Right renal pelvis (tissue), 4 donors: ENCODE measurements at places on chromosomes 11 and 22.

DNA sequence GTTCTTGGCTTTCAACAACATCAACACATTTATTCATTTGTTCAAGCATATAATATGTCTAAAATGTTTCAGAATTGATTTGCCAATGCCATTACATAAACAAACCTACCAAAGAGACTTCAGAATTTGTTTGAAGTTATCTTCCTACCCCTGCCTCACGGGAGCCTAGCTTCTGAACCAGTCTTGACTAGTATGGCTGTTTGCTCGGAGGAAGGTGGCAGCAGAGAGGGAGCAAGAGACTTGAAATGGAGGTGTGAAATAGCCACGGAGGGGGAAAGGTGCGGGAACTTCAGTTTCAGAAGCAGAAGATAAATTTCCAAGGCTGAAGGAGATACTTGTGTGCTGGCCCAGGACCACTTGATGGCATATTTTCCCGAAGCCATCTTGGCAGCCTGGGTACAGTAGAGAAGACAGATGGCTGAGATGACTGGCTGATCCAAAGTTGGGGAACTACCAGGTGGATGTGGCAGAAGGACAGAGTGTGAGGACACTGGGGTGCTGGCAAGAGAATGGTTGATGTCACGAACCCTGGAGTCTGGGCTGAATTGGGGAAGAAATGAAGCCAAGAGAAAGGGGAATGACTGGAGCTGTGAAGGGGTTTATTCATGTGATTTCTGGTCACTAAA lies 14.0 kb upstream of the MTCH2 start:
- no peak for DNase-seq

- DNase-seq, result no peak
These were observed 127.4 kb downstream of the LARGE1 start for GRCh38 chr22:33792832-33793231.

GRCh38 chr11:30488304-30488998 lies 97.7 kb downstream of the MPPED2 start:
- DNase-seq, result peak; percentile 60

- DNase-seq, result no peak
These were observed 219.1 kb upstream of the ARHGAP42 start for GRCh38 chr11:100467821-100468508.

- DNase-seq, result no peak
These were observed 19.3 kb downstream of the RFPL1 start for GRCh38 chr22:29457730-29458129.

- no peak for DNase-seq
These were observed 94.1 kb downstream of the CACNA1I start for GRCh38 chr22:39664485-39665200.

GRCh38 chr11:119419834-119420492 lies 3.0 kb downstream of the THY1 start:
- peak; percentile 61 for DNase-seq

DNA sequence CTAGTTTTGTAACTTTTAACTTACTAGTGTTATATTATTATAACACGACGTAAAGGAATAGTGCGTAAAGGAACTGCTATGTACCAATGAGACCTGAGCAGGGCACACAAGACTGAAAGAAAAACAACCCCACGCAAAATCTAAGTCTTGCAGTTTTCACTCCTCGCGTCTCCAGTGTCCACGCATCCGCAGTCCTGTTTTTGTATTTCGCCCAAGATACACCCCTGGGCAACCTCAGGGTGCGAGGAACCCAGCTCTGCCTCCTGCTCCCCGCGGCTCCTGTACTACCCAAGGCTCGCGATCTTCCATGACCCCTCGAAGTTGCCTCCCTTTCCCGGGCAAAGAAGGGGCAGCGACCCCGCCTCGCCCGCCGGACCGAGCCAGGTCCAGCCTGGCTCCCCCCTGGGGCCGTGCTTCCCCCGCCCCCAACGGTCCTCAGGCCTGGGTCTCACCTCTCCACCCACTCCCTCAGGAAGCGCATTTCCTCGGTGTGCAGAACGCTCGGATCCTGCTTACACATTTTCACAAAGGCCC lies 393 bp downstream of the ST13 start:
- no peak for DNase-seq

DNA sequence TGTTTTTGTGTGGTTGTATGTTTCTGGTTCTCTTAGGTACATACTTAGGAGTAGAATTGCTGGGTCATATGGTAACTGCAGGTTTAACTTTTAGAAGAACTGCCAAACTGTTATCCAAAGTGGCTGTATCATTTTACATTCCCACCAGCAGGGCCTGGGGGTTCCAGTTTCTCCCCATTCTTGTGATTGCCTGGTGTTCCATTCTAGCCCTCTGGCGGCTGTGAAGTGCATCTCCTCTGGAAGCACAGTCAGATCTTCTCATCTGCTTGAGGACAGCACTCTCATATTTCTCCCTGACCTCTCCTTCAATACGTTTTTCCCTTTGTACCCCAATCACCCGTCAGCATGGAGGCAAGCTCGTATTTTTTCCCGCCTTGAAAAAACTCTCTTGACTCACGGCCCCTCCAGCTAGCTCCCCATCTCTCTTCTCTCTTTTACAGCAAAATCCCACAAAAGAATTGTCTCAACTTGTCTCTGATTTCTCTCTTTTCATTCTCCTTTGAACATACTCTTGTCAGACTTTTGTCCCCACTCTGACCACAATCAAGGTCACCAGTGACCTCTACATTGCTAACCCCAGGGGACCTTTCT lies 56.8 kb upstream of the THY1 start:
- no peak for DNase-seq

DNA sequence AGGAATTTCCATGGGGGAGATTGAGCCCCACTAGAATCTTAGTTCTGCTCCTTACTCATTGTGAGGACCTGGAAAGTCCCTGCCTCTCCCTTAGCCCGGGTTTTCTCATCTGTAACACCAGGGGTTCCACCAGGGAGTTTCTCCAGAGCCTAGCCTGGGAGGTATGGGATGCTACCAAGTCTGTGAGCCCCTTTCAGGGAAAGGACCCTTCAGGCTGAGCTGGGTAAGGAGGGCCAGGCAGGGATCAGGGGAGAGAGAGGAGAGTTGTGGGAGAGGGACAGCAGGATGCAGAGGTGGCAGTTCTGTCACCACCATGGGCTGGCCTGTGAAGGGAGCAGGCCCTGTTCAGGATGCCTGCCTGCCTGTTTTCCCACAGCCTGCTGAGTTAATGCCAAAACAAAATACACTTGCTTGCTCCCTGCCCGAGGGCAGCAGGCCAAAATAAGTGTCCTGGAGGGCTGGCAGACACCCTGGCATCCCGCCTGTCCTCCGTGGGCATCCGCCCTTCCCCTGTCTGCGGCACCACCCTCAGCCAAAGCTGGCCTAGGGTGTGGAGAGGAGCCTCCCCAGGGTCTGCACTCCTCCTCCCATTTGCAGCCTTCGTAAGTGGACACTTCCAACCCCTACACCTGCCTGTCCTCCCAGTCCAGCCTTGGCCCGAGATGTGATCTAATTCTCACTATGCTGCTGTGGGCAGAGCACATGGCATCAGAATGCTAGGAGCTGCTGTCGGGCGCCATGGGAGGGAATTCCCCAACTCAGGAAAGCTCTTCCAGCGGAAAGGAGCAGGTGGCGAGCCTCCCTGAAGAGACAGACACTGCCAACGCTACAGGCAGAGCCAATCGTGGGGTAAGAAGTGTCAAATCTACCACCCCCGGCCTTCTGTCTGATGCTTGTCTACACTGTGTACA lies 5.9 kb upstream of the FCHSD2 start:
- DNase-seq, result no peak

DNA sequence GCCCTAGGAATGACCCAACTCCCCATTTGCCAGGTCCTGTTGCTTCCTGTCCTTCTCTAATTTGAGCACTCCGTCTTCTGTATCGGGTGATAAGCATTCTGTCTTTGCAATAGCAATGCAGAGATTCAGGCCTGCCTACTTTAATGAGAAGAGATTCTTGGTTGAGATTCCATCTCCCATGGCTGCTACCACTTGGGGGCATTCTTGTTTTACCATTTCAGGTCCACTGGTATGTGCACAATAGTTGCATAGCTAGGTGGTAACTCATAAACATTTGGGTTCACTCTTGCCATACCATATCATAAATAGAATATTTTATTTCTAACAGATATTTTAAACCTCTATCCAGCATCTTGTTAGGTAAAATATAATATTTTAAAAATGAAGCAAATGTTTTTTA lies 34.4 kb upstream of the CALCB start:
- no peak for DNase-seq

- DNase-seq, result no peak
These were observed 10.3 kb downstream of the MRPL21 start for GRCh38 chr11:68893282-68893681.

DNA sequence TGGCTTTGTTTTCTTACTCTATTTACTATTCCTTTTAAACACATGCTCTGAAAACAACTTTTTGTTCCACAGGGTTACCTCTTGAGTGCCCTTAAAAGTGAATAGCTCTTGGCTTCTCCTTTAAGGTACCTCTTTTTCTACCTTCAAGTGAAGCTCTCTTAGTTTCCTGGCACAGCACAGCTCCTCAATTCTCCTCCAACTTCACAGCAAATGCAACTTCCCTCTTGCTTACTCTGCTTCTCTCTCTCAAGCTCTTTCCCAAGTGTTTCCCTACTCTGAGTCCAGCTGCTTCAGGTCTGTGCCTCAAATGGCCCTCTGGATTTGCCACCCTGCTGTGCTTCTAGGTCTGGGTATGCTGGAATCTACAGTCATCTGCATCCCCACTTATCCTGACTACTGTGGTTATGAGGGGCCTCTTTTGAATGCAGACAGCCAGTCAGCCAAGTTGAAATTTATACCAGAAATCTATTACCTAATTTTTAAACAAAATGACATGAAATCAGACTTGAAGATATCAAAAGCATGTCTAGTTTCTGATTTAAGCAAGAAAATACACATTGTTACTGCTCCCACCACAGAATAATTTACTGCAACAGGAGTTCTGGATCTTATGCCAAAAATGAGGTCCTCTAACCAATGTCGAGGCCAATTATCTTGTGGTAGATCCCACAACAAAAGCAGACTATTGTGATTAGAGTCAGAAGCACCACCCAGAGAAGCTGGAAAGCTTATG lies 371.1 kb downstream of the SOX6 start:
- no peak for DNase-seq

- no peak for DNase-seq
These were observed 42.7 kb upstream of the FGF3 start for GRCh38 chr11:69861901-69862300.

- DNase-seq, result no peak
These were observed 64.6 kb downstream of the FLRT1 start for GRCh38 chr11:64100360-64100759.

- no peak for DNase-seq
These were observed 832 bp upstream of the NAP1L4 start for GRCh38 chr11:2992997-2993325.

GRCh38 chr22:44098021-44098739 lies 74.1 kb downstream of the PARVB start:
- no peak for DNase-seq

DNA sequence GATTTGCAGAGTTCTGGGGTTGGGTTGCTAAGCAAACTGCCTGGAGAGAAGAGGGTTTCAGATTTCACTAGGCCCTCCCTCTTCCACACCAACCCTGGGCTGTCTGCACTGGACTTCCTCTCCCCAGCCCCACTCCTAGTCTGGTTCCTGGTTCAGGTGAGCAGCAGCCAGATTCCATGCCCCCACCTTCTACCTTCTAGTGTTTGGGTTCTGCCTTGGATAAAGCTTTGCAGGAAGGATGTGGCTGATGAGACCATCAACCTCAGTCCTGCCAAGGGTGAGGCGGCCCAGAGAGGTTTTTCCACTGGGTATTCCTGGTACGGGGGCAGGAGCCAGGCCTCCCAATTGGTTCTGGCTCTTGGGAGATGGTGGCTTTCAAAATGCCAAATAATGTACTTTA lies 68.3 kb downstream of the BCR start:
- peak; percentile 48 for DNase-seq

DNA sequence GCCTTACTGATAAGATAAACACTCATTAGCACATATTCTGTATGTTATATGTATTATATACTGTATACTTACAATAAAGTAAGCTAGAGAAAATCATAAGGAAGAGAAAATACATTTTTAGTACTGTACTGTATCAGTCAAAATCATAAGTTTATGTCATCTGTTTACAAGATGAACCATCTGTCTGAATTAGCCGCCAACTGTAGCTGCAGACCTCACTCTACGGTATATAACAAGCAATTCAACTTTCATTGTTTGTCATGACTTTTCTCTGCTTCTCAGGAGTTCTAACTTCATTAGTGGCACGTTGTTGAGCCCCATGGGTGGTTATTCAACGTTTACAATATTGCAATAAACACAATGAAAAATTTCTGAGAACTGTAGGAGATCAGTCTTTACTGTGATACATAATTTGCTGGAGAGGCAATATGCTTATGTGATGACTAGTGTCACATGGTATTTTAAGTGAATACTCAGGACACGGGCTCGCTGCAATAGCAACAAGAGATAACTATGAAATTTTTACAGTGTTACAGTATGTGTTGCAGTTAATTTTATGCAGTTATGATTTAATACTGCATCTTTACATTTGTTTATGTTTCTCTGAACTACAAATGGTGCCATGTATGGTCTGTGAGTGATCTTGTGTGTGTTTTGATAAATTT lies 132.2 kb upstream of the CTSC start:
- no peak for DNase-seq

GRCh38 chr11:74927496-74927895 lies 21.4 kb downstream of the XRRA1 start:
- no peak for DNase-seq

GRCh38 chr11:37110385-37110784 lies 512.3 kb upstream of the RAG2 start:
- DNase-seq, result no peak

DNA sequence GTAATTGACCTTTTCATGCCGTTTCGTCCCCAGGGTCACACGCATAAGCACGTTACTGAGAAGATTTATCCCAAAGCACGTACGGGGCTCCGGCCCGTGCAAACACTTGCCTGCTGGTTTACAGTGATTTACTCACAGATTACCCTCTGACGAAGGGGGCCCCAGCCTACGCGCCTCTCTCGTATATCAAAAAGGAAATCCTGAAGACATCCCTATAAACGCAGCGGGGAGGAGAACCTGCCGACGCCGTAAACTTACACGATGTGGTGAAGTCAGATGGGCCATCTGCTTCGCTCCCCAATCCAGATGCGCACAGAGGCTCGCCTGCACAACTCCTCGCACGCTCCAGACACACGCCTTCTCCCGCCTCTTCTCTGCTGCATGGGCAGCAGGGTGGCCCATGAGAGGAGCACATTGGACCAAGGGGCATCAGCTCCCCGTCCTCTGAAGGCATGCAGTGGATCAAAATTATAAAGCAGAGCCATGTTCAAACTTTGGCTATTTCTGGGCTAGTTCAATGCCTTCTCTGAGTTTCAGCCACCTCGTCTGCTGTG lies 123.6 kb downstream of the MN1 start:
- no peak for DNase-seq

- DNase-seq, result no peak
These were observed 31.9 kb upstream of the FTH1 start for GRCh38 chr11:61999141-61999975.

GRCh38 chr11:57256119-57256518 lies 19.1 kb upstream of the APLNR start:
- DNase-seq, result no peak
